HS-27A (cell line): ENCODE measurements at places on chromosomes 4 and X.

DNA sequence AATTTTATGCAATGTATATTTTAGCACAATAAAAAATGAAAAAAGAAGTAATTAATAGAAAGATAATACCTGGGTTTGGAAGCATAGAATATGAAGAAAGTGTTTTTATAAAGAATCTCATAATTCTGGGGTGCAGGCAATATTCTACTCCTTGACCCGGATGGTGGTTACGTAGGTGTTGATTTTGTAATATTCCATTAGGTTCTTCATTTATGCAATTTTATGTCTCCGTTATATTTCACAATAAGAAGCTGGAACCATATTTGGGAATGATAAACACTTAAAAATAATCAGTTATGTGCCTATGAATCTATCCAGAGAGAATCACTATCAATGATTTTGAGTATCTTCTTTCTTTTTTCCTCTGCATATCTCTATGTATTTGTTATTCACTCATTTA is 38.5 kb downstream of the CHRNA9 start:
- DNase-seq, result no peak

DNA sequence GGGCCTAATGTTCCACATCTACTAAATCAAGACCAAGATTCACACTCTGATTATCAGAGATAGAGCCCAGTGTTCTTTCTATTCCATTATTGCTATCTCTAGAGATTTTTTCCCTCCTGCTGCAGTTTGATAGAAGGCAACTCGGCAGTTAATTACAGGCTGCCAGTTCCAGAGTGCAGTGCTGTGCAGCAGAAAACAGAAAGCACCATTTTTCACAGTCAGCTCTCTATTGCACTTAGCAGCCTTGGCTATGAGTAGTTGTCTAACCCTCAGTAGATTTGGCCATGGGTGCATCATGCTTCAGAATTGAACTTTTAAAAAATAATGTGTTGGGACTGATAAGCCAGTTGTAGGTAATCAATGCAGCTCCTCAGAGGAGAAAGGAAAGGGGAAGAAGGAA is 295.3 kb downstream of the MID1IP1 start:
- DNase-seq, result no peak

DNA sequence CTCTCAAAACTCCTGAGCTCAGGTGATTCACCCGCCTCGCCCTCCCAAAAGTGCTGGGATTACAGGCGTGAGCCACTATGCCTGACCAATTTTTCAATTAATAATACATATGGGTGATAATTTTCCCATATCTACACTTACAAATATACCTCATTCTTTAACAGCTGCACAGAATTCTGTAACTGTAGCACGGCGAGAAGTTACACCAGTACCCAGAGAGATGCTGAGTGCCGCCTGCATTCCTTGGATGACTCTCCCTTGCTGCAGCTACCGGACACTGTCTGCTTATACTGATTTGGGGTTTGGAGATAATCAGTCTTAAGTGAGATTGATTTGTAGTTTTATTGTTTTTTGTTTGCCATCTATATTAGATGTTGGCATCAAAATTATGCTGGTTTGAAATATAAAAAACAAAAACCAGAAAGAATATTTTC is 5.8 kb downstream of the TIFA start:
- no peak for DNase-seq

GRCh38 chr4:148061795-148062194 is 329.9 kb downstream of the ARHGAP10 start:
- DNase-seq, result no peak

- DNase-seq, result no peak
Measured at GRCh38 chrX:7131621-7132020, 15.9 kb upstream of the STS start.

- DNase-seq, result no peak
Measured at GRCh38 chr4:34245276-34245675, 1999.0 kb downstream of the ARAP2 start.

DNA sequence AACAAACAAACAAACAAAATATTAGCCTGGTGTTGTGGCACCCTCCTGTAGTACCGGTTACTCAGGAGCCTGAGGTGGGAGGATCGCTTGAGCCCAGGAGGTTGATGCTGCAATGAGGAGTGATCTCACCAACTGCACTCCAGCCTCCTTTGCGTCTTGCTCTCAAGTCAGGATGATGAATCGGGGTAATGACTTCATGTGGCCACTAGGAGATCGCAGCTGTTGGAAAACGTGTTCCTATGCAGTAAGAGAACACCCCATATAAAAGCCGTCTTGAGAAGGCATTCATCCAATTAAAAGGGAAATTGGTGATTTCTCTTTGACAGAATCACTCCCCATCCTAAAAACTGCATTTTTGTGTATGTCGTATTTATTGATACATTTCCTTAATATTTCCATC is 6.9 kb downstream of the CCNB3 start:
- no peak for DNase-seq
